ENCODE measurements at places on chromosomes 1 and 21.

DNA sequence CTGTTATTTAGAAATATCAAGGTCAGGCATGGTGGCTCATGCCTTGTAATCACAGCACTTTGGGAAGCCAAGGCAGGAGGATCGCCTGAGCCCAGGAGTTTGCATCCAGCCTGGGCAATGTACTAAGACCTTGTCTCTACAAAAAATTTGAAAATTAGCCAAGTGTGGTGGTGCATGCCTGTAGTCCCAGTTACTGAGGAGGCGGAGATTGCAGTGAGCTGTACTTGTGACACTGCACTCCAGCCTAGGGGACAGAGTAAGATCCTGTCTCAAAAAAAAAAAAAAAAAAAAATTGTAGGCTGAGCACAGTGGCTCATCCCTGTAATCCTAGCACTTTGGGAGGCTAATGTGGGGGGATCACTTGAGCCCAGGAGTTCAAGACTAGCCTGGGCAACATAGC, 45.3 kb downstream of the PIK3CD start:
- no peak for DNase-seq

GRCh38 chr1:67429011-67429527, 1.1 kb downstream of the SERBP1 start:
- DNase-seq: peak; percentile 63

DNA sequence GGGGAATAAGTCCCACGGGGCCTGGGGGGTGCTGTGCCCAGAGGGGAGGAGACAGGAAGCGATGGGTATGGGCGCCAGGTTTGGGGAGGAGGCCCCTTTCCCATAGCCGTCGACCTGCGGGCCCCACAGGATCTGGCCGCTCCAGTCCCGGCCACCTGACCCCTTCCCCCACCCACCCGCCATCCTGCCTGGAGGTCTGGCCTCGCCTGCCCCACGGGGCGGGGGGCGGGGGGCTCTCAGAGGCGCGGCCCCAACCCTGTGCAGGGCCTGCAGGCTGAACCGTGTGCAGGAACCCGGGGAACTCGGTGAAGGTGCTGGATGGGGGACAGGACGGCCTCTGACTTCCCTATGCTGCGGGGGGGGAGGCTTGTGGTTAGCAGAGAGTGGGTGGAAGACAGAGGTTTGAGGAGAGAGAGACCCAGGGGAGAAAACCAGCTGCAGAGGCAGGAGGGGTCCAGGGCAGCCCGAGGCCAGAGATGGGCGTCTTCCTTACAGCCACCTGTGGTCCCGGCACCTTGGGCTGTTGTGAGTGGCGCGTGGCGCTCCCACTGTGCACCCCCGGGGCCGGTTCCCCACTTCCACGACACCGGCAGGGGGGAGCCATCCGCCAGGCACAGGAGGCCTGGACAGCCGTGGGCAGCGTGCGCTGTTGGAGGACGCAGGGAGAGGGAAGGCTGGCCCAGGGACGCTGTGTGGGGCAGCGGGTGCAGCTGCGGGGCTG, 2.5 kb upstream of the TNFRSF18 start:
- DNase-seq: peak; percentile 42

- DNase-seq: no peak
Measured at GRCh38 chr21:17828223-17828622, 9.1 kb upstream of the C21orf91 start.

- DNase-seq: peak; percentile 66
Measured at GRCh38 chr1:20496241-20496661, 10.2 kb upstream of the CAMK2N1 start.

DNA sequence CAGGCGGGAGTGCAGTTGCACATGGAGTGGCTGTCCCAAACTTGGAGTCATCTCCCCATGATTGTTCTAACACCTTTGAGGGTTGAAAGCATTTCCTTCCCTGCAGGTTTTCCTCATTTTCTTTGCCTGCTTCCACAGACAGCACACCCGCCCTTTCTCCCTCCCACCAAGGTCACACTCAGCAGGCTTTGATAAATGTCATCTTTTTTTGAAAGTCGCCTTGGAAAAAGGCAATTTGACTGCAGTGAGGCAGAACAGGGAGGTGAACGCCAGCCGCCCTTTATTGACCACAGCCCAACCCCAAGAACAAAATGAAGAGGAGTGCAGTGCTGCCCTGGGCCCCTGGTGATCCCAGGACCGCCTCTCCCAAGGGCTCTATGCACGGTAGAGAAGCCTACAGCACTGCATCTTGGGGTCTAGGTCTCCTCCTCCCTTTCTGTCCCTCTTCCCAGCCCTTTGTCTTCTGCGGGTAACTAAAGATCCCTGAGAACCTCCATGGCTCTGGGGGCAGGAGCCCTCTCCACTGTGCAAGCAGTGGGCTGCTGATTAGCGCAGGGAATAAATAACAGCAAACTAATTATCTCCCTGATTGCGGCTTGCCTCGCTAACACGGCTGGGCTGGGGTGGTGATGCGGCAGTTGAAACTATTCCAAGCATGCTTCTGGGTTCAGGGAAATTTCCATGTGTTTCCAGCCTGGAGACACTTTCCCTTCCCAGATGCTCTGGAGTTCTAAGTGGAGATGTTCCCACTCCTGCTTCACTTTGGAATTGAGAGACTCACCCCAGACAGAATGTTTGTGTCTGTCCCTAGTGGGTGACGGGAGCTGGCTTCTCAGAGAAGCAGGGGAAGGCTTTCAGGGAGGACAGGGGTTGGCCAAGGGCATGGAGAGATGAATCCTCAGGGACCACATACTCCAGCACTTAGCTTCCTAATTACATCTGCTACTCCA, 11.8 kb upstream of the AMIGO1 start:
- DNase-seq: no peak

- peak; percentile 91 for DNase-seq
Measured at GRCh38 chr1:247336390-247336789, 4.7 kb upstream of the ZNF496 start.

GRCh38 chr1:160935527-160936258, 18.9 kb downstream of the ITLN2 start:
- no peak for DNase-seq

- peak; percentile 44 for DNase-seq
Measured at GRCh38 chr21:37207441-37208009, 59.6 kb downstream of the VPS26C start.

DNA sequence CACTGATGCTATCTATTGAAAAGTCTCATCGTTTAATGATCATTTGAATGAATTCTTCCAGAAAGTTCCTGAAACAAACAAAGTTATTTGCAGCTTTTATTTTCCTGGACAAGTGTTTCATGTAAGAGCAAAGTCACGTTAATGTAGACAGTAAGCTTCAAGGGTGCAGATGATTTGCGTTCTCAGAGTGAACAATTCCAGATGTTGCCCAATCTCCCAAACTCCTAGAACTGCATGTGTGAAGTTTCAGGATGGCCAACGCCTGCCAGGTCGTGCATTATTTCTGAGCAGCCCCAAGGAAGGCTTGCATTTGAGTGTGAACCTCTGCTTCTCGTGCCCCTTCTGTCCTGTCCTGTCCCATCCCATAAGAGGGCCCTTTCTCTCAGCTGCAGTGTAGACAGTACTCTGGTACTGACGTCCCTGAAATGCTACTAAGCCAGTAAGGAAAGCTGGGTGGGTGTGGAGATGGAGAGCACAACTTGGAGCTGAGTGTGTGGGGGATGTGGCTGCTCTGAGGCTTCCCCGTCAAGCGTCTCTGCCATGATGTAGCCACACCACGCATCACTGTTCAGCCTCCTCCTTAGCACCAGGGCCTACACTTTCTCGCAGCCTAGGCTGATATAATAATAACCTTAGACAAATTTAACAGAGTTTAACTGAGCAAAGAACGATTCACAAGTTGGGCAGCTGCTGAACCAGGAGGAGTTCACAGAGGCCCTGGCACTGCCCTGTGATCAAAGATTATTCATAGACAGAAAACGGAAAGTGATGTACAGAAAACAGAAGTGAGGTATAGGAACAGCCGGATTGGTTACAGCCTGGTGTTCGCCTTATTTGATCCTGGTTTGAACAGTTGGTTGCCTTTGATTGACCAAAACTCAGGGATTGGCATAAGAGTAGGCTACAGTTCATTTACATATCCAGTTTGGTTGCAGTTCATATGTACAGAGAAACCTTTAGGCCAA, 50.4 kb downstream of the RHOU start:
- DNase-seq: no peak

DNA sequence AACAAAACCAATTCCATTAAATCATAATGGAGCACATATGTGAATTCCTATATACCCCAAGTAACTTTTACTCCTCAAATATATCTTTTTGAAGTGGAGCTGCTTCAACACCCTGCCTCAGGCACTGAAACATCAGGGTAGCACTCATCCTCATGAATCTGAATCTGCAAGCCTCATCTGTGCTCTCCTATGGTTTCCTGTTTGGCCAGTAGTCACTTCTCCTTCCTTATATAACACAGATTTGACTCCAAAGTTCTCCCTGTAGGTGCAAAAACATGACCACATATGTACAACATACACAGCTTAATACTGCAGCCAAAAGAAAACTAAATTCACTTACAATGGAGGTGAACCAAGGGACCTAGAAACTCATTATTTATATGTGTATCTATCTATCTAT, 7.2 kb downstream of the TRIT1 start:
- DNase-seq: no peak

GRCh38 chr1:174413632-174414031, 34.1 kb upstream of the GPR52 start:
- DNase-seq: peak; percentile 11

DNA sequence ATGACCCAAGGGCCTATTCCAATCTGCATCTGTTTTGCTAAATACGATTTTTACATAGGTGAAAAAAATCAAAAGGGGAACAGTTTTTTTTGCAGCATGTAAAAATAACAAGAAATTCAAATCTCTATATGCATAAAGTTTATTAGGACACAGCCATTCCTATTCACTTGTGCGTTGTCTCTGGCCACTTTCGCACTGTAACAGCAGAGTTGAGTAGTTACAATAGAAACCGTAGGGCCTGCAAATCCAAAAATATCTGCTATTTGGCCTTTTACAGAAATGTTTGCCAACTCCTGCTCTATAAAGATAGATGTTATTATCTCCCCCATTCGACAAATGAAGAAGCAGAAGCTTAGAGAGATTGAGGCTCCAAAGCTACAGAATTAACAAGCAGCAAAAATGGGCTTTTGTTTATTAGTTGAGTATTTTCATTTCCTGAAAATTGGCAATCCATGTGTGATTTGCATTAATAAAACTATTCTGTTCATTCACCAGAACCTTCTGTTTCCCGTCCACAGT, 5.5 kb downstream of the DYNLT5 start:
- no peak for DNase-seq

GRCh38 chr1:238143038-238143437, 252.3 kb upstream of the ZP4 start:
- DNase-seq: no peak

GRCh38 chr21:42384989-42385388, 10.9 kb downstream of the TMPRSS3 start:
- DNase-seq: no peak

- DNase-seq: peak; percentile 39
Measured at GRCh38 chr1:39574646-39575045, 1.9 kb downstream of the PABPC4 start.

DNA sequence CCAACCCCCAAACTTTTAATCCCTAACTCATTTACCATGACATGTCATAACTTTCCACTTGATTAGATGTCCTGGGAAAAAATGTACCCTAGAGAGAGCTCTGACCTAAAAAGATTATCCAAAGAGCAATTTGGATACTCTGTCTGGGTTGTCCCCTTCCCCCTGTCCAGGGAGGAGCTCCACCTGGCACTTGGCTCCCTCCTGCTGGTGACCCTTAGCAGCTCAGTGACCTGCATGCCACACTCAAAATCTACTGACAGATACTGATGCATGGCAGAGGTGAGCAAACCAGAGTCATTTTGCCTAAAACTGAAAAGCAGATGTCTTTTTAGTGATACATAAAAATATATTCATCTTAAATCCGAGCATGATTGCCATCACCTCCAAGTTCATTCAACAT, 442.3 kb upstream of the CHRM3 start:
- no peak for DNase-seq

DNA sequence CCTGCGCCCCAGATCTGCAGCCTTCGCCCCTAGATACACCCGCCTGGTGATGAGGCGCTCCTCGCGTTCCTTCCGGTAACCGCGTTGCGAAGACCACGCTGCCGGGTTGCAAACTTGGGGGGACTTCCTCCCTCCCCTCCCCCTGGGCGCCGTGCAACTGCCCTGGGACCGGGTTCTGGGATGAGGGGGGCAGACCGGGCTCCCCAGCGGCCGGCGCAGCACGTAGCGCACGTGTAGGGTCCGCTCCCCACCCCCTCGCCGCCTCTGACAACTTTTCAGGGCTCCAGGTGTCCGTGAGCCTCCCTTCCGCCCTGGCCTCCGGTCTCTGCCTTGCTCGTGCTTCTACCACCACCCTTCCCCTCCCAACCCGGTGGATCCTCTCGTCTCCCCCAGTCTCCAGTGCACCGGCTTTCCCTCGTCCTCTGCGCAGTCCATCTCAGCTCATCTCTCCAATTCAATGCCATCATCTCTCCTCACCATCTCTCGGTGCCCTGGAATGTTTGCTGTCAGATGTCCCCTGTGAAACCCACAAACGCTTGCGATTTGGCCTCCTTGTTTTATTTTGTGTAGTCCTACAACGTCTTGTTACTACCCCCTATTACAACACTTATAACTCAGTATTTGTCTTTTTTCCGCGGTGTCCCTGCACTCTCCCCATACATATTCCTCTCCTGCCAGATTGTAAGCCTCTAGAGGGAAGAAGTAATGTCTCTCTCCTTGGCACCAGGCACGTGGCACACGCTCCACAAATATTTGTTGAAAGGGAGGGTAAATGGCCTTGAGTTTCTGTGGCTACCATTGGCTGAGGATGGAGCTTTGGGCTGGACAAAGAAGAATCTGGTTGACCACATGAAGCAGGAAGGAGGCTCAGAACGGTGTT, 782 bp downstream of the PCAT6 start:
- DNase-seq: peak; percentile 62

- no peak for DNase-seq
Measured at GRCh38 chr1:110727246-110727645, 52.5 kb upstream of the KCNA3 start.

GRCh38 chr1:41735631-41736260, 183.0 kb downstream of the HIVEP3 start:
- DNase-seq: no peak

GRCh38 chr1:235928197-235928596, 61.5 kb upstream of the LYST start:
- DNase-seq: no peak

DNA sequence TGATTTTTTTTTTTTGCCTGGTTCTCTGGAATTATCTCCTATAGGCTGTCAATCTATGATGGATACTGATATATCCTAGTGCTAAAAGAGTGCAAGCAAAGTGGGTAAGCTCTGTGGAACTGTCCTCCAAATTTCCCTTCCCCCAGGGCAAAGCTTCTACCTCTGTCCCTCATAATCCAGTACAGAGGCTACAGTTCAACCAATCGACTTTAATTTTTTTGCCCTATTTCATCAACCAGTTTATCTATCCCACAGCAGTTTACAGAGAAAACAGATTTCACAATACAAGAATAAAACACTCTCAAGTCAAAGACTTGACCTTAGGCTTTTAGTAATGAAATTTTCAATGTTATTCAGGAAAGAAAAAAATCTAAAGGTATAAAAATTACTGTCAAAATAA, 13.9 kb downstream of the PUM1 start:
- no peak for DNase-seq

Data from DMS53 (cell line).